ENCODE measurements at places on chromosomes 16 and 17. TPM values are rescaled to one million over a fixed set of nuclear protein-coding genes. Genes with fewer than 3 reads are reported as not detected.

DNA sequence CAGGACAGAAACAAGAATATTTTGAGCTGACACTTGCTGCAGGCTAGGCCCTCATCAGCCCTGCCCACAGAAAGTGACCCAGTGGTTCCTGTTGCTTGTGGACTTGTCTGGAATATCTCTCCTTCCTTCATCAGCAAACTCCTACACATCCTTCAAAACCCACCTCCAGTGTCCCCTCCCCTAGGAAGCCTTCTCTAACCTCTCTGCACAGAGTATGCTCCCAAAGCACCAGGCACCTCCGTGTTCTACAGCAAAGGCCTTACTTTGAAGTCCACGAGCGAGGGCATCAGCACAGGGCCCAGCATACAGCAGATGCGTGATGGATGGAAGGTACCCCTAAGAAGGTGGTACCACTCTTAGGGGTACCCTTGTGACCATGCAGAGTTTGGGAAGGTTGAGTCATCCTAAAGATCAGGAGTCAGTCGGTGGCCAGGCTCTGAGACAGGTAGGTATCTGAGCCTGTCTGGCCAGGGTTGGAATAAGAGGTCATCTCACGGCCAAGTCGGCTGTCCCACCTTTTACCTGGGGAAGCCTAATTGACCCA is 2.0 kb downstream of the CCDC102A start:
- peaks cover 9% of the 10 kb centered on the region for H3K27me3 ChIP-seq
- H3K4me3 ChIP-seq, result no peak overlapping the region
- peaks cover 1% of the 10 kb centered on the region for H3K36me3 ChIP-seq
- no peak for DNase-seq
- peaks cover 28% of the 10 kb centered on the region for H3K4me1 ChIP-seq

DNA sequence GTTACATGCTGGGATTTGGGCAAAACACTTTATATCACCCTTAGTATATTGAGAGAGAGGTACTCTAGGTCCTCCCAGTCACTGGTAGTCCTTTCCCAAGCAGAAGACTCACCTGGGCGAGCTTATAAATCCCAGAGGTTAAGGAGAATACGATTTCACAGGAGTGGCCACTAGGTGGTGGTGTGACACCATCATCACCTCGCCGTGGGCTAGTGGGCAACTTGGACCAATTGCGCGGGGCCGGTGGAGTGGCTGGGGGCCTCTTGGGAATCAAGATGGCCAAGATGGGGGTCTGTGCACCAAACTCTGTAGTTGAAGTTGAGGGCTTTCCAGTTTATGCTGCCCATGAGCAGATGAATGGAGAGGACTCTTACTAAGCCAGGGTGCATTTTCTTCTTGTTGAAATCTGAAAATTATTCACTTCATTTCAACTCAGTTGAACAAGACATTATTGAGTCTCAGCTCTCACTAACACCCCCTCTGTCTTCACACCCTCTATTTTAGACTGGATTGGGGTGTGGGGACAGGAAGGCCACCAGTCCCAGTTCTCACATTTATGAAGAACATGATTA is 38.2 kb upstream of the PIRT start:
- H3K4me1 ChIP-seq, result no peaks in the 10 kb centered on the region
- H3K4me3 ChIP-seq, result no peak overlapping the region
- no peak overlapping the region for H3K27ac ChIP-seq

DNA sequence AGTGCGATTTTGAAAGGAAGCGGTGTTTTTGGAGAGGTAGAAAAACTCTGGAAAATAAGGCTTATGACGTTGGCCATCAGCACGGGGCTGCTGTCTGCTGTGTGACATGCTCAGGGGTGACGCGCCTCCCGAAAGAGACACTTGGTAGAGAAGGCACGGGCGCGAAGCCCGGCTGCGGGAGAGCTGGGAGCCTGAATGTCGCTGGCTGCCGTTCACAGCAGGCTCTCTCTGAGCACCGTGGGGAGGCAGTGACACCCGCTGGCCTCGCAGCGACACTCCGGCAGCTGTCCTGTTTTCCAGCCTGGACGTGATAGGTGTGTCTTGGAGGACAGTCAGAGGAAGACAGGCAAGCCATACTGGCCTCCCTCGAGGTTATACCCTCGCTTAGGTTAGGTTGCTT is 759.1 kb upstream of the RBFOX1 start:
- H3K36me3 ChIP-seq, result no peaks in the 10 kb centered on the region
- H3K4me1 ChIP-seq, result no peaks in the 10 kb centered on the region
- no peak overlapping the region for H3K4me3 ChIP-seq
- no peak for DNase-seq
- H3K27me3 ChIP-seq, result no peaks in the 10 kb centered on the region
- no peak overlapping the region for H3K27ac ChIP-seq

The SCN4A gene
- not detected for total RNA-seq

The SLC35G6 gene
- total RNA-seq, result not detected

DNA sequence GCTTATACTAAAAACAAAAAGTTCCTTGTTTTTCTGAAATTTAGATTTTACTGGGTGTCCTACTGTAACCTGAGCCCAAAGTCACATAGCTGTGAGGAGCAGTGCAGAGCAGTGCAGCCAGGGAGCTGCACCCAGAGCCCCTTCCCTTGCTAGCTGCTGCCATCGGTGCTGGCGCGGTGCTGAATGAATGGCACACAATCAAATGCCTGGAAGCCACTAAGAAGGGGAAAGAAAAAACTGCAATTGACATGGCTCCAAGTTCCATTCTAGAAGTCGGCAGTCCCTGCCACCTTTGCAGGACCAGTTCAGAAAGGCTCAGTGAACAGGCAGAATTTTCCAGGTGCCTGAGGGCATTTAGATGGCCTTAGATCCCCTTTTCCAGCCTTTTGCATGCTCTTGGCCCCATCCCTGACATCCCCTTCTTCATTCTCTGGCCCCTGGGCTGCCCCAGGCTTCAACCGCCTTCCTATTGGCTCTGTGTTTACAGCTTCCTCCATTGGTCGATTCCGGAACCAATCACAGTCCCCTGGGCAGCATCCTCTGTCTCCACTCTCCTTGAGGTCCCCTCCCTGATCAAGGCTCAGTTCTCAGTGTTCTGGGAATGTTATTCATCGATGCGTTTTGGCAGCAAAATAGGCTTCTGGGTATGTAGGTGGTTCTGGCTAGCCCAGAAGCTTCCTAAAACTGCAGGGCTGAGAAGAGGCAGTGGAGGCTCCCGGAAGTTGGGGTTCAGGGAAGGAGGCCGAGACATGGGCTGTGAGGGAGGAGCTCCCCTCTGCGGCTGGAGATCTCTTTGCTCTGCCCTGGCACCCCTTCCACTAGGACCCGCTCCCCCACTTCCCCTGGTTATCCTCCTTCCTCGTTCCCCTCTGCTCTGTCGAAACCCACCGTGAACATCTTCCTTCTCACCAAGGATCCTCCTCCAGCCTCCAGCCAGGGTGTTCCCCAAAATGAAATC is 37.9 kb downstream of the ATP2C2 start:
- H3K36me3 ChIP-seq, result no peaks in the 10 kb centered on the region
- H3K27ac ChIP-seq, result no peak overlapping the region
- no peak for DNase-seq
- H3K4me3 ChIP-seq, result no peak overlapping the region

The WDR90 gene
- total RNA-seq, result 1.4 TPM

- DNase-seq, result peak; percentile 59
- H3K27me3 ChIP-seq, result no peaks in the 10 kb centered on the region
- H3K4me3 ChIP-seq, result no peak overlapping the region
- peaks cover 6% of the 10 kb centered on the region for H3K4me1 ChIP-seq
Observed at GRCh38 chr17:18025241-18025944, 13.6 kb downstream of the ATPAF2 start.

DNA sequence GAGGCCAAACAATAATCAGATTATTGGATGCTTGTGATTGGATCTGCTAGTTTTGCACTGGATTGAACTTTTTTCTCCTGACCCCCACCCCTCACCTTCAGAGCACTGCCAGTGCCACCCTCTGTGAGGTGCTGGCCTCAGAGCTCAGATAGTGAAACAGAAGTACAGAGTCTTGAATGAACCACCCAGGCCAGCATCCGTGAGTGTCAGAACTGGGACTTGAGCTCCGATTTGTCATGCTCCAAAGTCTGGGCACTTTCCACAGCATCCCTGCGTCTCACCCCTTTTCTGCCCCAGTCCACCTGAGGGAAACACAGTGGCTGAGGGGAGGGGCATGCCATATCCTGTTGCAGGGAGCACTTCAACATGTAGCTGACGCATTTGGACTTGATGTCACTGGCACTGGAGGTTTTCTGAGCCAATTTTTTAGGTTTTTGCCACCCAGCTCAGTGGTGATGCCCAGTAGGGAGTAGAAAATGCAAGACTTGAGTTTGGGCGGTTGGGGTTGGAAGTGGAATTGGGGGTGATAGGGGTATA is 47.3 kb downstream of the SMPD3 start:
- peaks cover 7% of the 10 kb centered on the region for H3K27me3 ChIP-seq
- H3K4me3 ChIP-seq, result no peak overlapping the region
- no peaks in the 10 kb centered on the region for H3K36me3 ChIP-seq
- peaks cover 7% of the 10 kb centered on the region for H3K4me1 ChIP-seq

The PARN gene
- 25.1 TPM for total RNA-seq

The SRR gene
- total RNA-seq, result 52.7 TPM

DNA sequence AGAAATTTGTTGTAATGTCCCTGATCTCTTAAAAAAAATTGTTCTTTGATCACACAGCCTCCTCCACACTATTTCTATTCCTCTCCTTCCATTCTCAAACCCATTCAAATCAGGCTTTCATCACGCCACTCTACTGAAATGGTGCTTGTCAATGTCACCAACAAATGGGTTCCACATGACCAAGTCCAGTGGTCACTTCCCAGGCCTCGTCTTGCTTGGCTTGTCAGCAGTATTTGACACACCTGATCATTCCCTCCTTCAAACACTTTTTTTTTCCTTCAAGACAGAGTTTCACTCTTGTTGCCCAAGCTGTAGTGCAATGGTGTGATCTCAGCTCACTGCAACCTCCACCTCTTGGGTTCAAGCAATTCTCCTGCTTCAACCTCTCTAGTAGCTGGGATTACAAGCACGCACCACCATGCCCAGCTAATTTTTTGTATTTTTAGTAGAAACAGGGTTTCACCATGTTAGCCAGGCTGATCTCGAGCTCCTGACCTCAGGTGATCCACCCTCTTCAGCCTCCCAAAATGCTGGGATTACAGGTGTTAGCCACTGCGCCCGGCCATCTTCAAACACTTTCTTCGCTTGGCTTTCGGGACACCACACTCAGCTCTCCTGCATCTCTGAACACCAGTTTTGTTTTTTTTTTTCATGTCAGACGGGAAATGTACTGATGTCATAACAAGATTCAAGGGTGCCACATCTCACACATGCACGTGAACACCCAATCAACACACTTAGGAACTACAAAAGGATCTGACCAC is 18.3 kb downstream of the NQO1 start:
- H3K4me3 ChIP-seq, result no peak overlapping the region
- H3K36me3 ChIP-seq, result peaks cover 36% of the 10 kb centered on the region
- no peak for DNase-seq
- peaks cover 4% of the 10 kb centered on the region for H3K4me1 ChIP-seq

- no peak overlapping the region for H3K4me3 ChIP-seq
- peaks cover 8% of the 10 kb centered on the region for H3K27me3 ChIP-seq
- DNase-seq, result no peak
Observed at GRCh38 chr16:50685462-50686063, 4.5 kb upstream of the SNX20 start.

The SP2 gene
- 0.72 TPM for total RNA-seq

The GALK1 gene
- 18.9 TPM for total RNA-seq

- H3K4me1 ChIP-seq, result peaks cover 15% of the 10 kb centered on the region
- H3K27ac ChIP-seq, result no peak overlapping the region
- peaks cover 3% of the 10 kb centered on the region for H3K27me3 ChIP-seq
- no peaks in the 10 kb centered on the region for H3K36me3 ChIP-seq
Observed at GRCh38 chr17:43665084-43665936, 3.6 kb upstream of the MEOX1 start.

DNA sequence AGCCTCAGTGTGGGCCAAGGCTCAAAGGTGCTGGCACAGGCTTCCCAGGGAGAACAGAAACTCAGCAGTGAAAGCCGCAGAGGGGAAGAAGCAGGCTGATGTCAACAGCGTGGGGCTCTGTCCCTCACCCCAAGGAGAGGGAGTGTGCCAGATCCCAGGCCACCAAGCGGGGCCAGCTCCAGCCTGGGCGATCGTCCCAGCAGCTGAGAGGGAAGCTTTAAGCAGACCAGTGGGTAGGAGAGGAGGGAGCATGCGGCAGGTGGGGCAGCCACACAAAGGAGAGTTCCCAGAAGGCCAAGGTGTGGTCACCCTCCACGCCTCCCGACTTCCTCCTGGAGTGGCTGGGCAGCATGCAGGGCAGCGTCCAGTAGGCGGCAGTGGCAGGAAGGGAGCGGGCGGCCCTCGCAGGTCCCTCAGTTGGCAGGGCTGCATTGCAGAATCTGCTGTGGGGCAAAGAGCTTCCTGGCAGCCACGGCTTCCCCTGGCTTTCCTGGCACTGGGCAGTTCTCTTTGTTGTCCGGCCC is 6.0 kb downstream of the SYNGR2 start:
- H3K4me3 ChIP-seq, result no peak overlapping the region
- no peak for DNase-seq
- H3K27ac ChIP-seq, result no peak overlapping the region
- no peaks in the 10 kb centered on the region for H3K27me3 ChIP-seq

The KRT36 gene
- not detected for total RNA-seq

GRCh38 chr17:37406635-37407461 is at the start of the genes ACACA and TADA2A:
Gene ACACA, minus strand, starts transcription at chr17:37406836. Its CDS starts 537 bp downstream, at chr17:37406299.
Gene TADA2A, plus strand, starts transcription at chr17:37406886. Its CDS starts 4,480 bp downstream, at chr17:37411366.
- H3K4me1 ChIP-seq, result no peaks in the 10 kb centered on the region
- no peaks in the 10 kb centered on the region for H3K27me3 ChIP-seq
- H3K36me3 ChIP-seq, result peaks cover 5% of the 10 kb centered on the region
- peak; percentile 63 for DNase-seq

- H3K4me1 ChIP-seq, result no peaks in the 10 kb centered on the region
- H3K36me3 ChIP-seq, result no peaks in the 10 kb centered on the region
- DNase-seq, result no peak
- no peak overlapping the region for H3K27ac ChIP-seq
Observed at GRCh38 chr16:88971371-88972097, 5.5 kb downstream of the CBFA2T3 start.

DNA sequence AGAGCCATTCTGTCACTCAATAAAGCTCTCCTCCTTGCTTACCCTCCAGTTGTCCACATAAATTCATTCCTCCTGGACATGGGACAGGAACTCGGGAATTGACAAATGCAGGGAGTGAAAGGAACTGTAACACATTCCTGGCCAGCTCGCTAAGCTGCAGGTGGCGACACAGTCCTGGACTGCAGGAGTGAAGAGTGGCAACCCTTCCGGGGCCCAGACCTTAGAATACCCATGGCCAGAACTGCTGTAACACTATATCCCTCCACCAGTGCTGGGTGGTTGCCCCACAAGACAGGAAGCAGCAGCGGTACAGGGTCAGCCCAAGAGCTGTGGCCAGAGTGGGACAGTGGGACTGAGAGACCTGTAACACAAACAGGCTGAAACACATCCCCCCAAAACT is 30.3 kb upstream of the KIF2B start:
- H3K27me3 ChIP-seq, result no peaks in the 10 kb centered on the region
- H3K4me1 ChIP-seq, result no peaks in the 10 kb centered on the region
- DNase-seq, result no peak
- no peak overlapping the region for H3K4me3 ChIP-seq
- H3K27ac ChIP-seq, result no peak overlapping the region

DNA sequence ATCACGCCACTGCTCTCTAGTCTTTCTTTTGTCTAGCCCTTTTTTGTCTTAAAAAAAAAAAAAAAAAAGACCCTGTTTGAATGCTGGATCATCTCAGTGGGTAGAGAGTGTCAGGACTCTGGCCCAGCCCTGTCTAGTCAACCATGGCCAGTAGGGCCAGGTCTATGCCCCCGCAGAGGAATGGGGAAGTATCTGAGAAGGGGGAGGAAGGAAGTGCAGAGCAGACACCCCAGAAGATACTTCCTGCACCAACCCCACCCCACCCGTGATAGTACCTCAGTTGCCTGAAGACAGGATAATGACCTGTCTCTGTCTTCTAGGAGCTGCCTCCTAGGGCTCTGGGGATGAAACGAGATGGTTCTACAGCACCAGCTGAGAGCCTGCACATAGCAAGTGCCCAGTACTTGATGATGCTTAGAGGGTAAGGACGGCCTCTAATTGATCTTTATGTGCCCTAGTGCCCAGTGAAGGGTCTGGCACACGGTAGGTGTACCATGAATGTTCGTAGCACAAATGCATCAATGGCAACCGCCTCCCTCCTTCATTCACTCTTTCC is 55.4 kb downstream of the ABAT start:
- no peaks in the 10 kb centered on the region for H3K4me1 ChIP-seq
- no peaks in the 10 kb centered on the region for H3K36me3 ChIP-seq
- DNase-seq, result no peak

All from IMR-90 (cell line).